H4 (cell line): ENCODE measurements at places on chromosomes 16 and 17. TPM values are rescaled to one million over a fixed set of nuclear protein-coding genes. Genes with fewer than 3 reads are reported as not detected.

The RAB34 gene
- 233 and 275 TPM in 2 replicates for total RNA-seq

DNA sequence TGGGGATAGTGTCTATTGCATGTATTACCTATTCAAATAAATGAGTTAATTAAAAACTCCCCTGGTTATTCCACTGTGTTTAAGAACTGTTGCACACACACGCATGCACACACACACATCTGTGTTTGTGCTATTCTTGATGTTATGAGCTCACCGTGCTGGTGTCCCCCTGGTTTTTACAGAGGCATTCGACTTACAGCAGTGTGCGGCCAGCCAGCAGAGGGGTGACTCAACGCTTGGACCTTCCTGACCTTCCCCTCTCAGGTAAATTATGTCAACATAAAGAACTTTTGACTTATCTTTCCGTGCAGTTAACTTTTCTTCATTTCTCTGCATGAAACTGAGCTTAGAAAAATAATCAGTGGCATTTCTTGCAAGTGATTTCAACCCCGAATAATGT lies 214.0 kb downstream of the LGALS9B start:
- no peak for DNase-seq

DNA sequence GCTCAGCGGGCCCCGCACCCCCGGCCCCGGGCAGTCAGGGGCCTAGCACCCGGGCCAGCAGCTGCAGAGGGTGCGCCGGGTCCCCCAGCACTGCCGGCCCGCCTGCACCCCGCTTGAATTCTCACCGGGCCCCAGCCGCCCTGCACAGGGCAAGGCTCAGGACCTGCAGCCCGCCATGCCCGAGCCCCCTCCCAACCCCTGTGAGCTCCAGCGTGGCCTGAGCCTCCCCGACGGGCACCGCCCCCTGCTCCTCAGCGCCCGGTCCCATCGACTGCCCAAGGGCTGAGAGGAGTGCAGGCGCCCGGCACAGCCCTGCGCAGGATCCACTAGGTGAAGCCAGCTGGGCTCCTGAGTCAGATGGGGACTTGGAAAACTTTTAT lies 1.7 kb upstream of the BRCA1 start:
- no peak for DNase-seq

The CCL14 gene
- total RNA-seq, result not detected in 2 replicates

The QRICH2 gene
- total RNA-seq, result 2.3 and 2.4 TPM in 2 replicates
